ENCODE measurements at places on chromosomes 2 and 18.

DNA sequence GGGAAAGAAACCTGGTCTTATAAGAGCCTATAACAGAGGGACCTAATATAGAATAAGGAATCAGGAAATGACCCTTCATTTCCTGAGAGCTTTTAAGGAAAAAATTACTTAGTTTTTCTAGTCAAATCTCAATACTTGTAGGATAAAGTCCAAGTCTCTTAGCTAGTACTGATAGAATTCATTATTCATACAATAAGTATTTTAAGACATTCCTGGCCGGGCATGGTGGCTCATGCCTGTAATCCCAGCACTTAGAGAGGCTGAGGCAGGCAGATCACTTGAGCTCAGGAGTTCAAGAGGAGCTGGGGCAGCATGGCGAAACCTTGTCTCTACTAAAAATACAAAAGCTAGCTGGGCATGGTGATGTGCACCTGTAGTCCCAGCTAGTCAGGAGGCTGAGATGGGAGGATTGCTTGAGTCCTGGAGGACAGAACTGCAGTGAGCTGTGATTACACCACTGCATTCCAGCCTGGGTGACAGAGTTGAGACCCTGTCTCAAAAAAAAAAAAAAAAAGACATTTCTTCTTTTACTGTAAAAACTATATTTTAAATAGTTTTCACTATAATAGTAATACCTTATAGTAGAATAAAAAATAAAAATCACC is 3.2 kb downstream of the RAB3GAP1 start:
- no peak for DNase-seq

- no peak for DNase-seq
These were observed 78.0 kb downstream of the MYO3B start for GRCh38 chr2:170255971-170256370.

DNA sequence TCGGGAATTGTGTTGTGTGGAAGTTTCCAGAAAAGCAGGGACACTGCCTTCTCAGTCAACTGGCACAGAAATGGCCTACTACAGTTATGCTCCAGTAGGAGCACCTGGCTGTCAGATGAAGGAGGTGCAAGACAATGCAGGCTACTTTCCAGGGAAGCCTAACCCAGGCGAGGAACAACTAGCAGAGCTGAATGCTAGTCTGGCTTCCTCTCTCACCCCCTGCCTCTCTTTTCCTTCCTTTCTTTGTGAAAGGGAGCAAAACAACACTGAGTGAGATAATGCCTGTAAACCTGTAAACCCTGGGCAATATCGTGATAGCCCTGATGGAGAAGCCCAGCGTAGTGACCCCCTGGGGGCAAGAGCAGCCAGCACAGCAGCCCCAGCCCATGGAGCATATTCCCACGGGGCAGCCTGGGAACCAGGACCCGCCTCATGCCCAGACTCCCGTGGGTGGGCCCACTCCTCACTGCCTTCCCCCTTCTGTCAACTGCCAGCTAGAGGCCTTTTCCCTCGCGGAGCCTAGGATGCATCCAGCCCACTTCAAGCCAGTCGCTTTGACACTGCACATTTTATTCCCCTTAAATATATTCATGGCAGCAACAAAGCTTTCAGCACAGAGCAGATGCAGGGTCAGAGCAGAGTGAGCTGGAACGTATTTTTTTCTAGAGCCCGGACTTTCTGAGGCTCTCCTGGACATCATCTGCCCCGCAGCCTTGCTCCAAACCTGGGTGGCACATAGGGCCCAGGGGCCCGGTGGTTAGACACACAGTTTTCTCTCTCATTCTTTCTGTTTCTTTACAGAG is 77.0 kb downstream of the PDCL3 start:
- DNase-seq = no peak

DNA sequence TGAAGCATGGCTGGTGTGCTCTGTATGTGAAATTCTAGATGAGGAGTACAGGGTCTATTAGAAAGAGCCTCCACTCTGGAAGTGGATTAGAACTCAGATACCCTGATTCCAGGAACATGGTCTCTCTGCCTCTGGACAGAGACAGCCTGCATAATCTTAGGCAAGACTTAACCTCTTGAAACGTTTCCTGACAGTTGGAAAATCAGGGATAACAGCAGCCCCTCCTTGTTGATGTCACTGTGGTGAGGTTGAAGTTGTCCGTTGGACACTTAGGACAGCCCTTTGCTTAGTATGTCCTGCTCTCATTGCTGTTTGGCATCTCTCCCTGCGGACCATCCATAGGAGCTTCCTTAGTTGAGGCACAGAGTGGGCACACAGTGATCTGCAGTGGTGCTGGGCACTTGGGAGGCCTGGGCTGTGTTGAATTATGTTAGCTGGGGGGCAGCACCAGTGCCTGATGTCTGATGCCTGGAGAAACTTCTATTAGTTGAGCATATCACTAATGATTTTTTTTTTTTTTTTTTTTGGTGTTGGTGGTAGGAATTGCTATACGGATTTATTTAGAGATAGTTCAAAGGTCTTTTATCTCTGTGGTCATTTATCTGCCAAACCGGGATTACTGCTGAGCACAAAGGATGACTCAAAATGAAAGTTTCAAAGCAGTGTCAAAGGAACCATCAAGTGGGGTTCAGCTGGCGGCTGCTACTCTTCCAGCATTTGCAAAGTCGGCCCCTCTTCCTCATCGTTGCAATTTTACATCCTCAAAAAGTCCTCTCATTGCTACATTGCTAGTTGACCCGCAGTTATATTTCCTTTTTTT is 28.8 kb downstream of the SETBP1 start:
- no peak for DNase-seq

DNA sequence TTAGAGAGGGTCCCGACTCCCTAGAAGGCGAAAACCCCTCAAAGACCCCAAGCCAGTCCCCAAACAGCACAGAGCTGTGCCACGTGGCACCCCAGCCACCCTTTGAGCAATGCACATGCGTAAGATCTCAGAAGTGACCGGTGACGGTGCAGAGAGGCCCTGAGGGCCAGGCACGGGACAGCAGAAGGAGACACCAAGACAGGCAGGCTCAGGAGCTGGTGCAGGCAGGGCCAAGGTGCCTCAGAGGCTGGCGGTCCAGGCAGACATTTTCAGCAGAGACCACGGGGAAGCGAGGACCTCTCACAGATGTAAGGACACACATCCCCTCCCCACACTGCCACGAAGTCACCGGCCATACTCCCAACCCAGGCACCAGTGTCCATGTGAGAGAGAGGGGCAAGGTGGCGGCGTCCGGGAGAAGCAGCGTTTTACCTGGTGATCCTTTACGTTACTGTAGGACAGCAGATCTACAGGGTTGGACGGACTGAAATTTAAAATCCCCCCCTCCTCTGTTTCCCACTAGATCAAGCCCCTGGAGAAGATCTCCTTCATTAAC is 2.0 kb upstream of the RAB17 start:
- DNase-seq = no peak

Measured in stimulated activated CD4-positive, alpha-beta T cell treated with anti-CD3 and anti-CD28 coated beads, Interleukin-12 subunit alpha, Interleukin-12 subunit beta, amount 100 ng/mL, for 4 hours (primary cell).